ENCODE measurements at places on chromosomes 6 and 20.

DNA sequence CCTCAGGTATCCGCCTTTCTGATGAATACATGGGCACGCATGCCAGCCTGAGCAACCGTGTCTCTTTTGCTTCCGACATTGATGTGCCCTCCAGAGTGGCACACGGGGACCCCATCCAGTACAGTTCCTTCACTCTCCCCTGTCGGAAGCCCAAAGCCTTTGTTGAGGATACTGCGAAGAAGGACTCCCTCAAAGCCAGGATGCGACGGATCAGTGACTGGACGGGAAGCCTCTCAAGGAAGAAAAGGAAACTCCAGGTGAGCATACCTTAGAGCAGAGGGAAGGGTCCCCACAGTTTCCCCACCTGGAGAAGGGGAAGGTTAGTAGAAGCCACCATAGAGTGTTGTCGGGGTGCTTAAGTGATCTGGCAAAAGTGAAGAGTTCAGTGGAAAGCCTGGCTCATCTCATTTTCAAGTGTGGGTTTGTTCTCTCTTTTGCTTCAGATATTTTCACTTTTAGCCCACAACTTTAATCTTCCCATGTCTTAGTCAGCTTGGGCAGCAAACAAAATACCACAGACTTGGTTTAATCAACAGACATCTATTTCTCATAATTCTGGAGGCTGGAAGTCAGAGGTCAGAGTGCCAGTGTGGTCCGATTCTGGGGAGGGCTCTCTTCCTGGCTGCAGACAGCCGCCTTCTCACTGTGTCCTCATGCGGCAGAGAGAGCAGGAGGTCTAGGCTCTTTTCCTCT lies 133.5 kb upstream of the CLDN20 start:
- DNase-seq, result no peak

GRCh38 chr6:121451250-121451649 lies 15.8 kb downstream of the GJA1 start:
- DNase-seq, result no peak

DNA sequence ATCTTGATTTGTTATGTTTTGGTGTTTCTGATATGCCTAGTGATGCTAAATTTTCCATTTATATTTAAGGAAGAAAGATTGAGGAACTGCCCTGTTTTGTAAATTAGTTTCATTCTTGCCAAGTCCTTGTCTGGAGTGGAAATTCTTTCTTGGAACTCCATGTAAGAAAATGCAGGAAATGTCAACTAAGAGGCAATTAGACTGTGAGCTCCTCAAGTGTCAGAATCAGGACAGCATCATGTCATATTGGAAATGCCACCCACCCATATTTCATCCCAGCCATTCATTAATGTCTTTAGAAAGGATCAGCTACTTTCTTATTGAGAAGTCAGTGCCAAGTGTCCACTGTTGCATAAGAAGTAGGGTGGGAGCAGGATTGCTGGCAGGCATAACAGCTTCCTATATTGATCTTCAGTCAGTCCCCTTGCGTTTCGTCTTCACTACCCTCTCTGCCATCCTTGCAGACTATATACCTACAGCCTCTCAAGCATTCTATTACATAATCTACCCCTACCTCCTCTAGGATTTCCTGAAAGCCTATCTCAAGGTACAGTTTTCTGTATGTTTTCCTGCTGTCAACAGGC lies 42.4 kb downstream of the HAO1 start:
- DNase-seq, result no peak

- DNase-seq, result no peak
These were observed 22.7 kb downstream of the ZDHHC14 start for GRCh38 chr6:157403686-157404051.

DNA sequence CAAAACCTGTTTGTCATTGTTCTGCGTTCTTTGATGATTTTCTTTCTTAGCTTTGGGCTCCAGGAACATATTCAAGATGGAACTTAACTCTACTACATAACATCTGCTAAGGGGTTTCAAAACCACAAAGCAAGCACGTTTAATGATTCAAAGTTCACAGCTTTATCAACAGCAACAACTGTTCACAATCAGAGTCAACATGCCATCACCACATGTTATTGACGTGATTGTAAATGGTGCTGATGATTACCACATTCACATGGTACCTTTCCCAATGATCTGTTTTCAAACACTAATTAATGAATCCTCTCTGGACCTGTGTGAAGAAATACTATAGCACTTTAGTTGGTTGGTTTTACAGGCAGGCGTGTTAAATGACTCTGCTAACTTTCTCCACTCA lies 180.6 kb upstream of the CEP162 start:
- no peak for DNase-seq

DNA sequence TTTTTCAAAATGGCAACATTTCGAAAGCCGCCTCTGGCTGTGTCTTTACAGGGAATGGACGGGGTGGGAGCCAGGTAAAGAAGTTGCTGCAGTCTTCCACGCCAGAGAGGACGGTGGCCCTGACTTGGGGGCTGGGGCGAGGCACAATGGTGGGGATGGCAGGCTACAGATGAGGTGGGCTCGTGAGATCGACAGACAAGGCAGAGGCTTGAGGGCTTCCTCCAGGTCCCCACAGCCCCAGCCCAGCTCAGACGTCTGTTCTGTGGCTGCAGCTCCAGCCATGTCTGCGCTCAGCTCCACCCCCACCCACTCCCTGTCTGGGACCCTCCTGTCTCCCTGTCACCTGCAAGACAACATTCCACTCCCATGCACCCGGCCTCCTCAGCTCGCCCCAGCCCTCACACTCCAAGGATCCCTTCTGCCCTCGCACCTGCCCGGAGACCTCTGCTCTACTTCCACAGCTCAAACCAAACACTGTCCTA lies 7.4 kb upstream of the C20orf144 start:
- DNase-seq, result no peak

DNA sequence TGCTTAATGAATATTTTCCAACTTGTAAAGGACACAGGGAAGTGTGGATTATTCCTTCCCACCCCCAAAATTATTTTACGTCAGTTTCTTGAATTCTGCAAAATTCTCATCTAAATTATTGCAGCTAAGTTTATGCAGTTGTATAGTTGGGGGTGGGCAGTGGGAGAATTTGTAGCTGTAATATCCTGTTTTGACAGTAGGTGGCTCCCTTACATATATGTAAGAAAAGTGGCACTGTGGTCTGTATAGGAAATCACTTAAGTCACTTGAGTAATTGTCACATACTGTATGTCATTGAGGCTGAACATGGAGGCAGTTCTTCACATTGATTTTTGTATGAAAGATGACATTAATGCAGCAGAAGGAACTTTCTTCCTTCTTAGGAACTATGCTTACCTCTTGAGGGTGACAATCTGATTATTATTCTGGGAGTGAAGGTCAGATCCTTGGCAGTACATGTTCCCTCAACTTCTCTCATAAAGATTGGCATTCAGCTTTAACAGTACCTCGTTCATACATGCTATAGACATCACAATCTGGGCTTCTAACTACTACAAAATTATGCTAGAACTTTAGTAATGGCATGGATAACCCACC lies 14.6 kb upstream of the CFAP206 start:
- no peak for DNase-seq

DNA sequence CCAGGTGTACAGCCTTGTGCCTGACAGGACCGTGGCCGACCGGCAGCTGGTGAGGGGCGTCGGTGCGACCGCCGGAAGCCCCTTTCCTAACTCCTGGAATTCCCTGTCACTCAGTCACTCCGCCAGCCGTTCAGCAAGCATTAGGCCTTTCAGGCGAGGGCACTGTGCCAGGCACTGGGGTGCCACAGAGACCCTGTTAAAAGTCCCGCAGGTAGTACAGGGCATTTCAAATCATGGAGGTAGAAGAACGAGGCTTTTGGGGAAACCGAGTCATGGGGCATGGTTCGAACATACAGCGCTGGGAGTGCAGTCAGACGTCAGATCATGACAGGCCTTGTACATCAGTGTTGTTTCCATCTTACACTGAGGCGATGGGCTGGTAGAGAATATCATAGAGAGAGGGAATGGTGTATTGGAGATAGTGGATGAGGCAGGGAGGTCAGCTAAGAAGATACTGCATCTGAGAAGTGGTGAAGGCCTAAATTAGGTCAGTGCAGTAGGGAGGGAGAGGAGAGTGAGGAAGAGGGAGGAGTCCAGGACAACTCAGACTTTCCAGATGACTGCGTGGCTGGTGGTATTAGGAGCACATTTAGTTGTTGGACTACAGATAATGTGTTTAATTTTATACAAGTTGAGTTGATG lies 892 bp upstream of the DXO start:
- no peak for DNase-seq

- DNase-seq, result no peak
These were observed 93.9 kb downstream of the PSMG4 start for GRCh38 chr6:3352678-3353077.

DNA sequence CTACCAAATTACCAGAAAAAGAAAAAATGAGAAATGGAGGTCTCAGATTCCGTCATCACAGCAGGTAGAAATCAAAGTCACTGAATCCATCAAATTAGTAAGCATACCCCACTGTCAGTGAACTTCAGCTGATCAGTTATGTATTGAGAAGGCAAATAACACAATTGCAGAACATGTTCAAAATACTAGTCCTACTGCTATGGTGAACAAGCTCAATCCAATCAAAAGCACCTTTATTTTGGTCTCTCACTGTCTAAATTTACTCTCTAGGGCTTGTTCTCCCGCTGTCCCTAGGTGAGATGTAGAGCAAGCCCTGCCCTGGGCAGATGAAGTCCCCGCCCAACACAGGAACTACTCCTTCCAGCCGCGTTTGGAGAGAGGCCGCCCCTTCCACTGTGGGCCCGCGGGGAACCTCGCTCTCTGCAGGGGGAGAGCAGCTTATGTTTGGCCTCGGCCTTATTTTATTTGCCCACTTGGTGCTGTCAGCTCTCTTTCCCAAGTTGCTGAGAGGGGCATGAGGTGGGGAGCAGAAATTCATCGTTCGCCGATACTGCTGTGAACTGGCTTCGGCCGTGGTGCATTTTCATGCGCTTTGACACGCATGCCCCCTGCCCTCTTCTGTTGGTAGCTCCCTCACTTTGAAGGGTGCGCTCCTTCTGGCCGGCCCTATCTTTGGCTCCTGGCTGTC lies 14.3 kb upstream of the MAP1LC3A start:
- DNase-seq, result no peak

DNA sequence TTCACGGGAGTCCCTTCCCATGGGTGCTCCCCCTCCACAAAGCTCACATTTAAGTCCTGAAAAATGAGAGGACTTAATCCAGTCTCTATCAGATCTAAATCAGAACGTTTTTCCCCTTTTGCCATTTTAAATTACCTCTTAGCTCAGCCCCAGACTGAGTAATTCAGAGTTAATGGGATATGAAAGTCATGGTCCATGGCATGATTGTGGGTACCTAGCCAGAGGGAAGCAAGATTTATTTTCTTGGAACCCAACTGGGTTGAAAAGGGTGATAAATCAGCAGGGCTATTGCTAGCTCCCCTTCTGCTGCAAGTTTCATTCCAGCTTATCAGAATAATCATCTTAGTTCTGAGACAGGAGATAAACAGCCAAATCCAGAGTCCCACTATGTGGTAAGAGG lies 320.2 kb upstream of the CHD6 start:
- DNase-seq, result no peak

- DNase-seq, result no peak
These were observed 2.8 kb upstream of the CDSN start for GRCh38 chr6:31122791-31123706.

DNA sequence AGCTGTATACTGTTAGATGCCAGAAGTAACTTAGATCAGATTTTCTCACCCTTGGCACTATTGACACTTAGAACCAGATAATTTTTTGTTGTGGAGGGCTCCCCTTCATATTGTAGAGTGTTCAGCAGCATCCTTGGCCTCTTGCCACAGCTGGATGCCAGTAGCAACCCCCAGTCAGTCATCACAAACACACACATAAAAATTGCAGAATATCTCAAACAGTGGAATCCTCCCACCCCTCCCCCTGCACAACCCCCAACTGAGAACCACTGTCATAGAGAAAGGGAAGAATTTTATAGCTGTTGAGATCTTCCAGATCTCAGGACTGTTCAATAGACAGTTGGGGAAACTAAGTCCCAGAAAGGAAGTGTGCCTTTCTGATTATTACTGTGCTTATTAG lies 81.2 kb upstream of the VSTM2L start:
- no peak for DNase-seq

DNA sequence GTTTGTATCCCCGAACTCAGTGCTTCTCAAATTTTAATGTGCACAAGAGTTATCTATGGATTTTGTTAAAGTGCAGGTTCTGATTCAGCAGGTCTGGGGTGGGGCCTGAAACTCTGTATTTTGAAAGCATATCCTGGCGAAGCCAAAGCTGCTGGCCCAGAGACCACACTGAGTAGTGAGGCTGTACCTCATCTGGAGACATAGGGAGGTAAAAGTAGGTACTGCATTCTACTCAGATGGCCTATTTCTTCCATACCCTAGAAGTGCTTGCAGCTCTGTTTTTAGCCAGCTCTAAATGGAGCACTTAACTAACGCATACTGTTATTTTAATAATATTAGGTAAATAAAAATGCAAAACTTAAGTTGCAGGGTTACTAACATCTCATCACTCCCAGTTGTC lies 241.6 kb upstream of the PRND start:
- DNase-seq, result no peak

- DNase-seq, result no peak
These were observed 799 bp upstream of the SHPRH start for GRCh38 chr6:145964948-145965366.

DNA sequence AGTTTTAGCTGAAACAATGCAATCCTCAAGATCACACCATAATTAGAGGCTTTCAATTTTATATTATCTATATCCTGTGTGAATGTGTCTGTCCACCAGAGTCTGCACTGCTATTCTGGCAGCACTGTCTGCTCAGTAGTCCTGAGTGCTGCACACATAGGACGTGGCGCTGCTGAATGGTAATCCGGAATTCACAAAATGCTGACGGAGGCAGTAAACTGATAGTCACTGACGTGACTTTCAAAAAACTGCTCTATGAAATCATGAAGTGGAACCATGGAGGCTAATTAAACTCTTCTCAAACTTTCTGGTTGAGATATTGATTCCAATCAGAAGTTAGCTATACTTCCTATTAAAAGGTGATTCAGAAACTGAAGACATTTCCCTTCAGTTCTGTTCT lies 190.8 kb upstream of the NOX3 start:
- DNase-seq, result no peak

- no peak for DNase-seq
These were observed 36.5 kb upstream of the RFPL4B start for GRCh38 chr6:112310439-112311125.
